ENCODE measurements at places on chromosomes 16 and 17. TPM values are rescaled to one million over a fixed set of nuclear protein-coding genes. Genes with fewer than 3 reads are reported as not detected.

OR1F1 gene
- not detected for total RNA-seq

CHRNE gene
- not detected for total RNA-seq

GAST gene
- total RNA-seq, result not detected

KRTAP16-1 gene
- total RNA-seq, result not detected

TIGD7 gene
- total RNA-seq, result 7.5 TPM

SCN4A gene
- not detected for total RNA-seq

GRCh38 chr16:16045879-16046278 lies 96.5 kb downstream of the ABCC1 start:
- no peak for DNase-seq

DNA sequence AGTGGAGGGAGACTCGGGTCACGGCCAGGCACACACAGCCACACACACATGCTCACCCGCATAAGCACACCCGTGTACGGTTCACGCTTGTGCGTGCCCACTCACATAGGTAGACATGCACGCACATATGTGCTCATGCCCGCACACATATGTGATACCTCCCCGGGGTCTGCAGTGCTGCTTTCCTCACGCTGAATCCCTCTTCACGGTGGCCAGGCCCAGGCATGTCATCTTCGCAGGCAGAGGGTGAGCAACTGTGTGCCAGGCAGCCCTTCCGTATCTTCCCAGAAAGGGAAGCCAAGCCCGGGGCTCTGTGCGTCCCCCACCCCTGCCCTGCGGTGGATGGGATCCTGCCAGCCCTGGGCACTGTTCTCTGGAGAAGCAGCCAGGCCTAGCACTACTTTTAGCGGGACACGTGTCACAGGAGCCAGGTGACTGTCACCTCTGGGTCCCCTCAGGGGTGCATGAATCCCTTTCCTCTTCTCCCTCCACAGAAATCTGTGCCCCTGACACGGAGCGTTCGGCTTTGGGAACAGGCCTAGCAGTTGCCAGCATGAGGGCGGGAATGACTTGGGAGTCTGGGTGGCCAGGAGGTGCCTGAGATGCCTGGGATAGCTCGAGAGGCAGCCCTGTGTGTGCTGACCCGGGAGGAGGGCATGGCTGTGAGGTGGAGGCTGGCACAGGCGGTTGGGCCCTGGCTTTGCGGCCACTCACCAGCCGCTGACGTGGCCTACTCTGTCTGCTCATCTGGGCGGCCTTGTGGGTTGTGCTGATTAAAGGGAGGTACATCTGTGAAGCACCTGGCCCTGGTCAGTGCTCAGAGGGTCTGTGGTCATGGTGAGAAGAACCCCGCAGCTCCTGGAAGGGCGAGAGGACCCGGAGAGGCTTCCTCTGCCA lies 47.5 kb downstream of the BAIAP2 start:
- no peak for DNase-seq

- DNase-seq, result no peak
Observed at GRCh38 chr17:3893720-3894116, 865 bp upstream of the CAMKK1 start.

DNA sequence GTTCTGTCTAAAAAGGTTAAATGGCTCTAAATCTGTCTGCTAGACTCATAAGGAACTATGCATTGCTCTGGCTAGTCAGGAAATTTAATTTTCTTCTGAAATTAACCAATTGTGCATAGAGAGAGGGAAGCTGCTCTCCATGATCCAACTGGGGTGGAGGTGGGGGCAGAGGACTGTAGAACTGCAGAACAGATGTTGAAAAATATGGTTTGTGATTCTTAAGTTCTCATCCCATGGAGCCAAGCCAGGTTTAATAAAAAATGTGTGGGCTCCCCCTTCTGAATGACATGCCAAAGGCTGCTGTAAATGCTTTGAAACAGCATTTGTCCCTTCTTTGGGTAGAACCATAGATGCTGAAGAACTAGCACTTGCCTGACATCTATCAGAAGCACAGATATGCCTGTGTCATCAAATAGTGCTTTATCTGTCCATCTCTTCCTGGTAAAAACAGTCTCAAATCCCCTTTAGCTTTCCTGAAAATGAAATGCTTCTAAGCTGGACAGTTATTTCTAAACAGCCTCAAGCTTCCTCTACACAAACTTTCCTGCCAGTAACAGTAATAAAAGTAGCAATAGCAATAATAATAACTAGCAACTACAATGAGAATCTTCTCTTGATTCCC lies 221.4 kb downstream of the CDH8 start:
- no peak for DNase-seq

- DNase-seq, result no peak
Observed at GRCh38 chr16:66227766-66228530, 138.5 kb upstream of the CDH5 start.

DNA sequence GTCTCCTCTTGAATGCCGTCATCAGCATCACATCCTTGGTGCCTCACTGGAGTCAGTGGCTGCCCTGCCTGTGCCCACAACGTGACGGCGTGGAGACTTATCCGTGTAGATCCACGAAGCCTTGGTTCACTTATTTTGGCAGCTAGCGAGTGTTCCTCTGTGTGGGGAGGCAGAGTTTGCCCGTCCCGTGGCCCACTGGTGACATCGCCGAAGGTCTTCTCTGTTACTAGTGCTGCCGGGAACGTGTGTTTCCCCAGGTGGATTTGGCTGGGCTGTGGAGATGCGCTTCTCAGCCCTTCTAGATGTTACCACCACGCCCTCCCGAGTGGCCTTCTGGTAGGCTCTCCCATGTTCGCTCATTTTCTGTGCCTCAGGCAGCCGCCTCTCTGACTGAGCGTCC lies 169.6 kb downstream of the SEC14L1 start:
- DNase-seq, result no peak

Measured in M059J (cell line).